Natural killer cell (primary cell): ENCODE measurements at places on chromosomes 11 and 22.
A peak's percentile ranks its signal among the peaks of the same experiment; 100 is the strongest.

- DNase-seq: no peak
These were observed 193.0 kb downstream of the MAML2 start for GRCh38 chr11:96149743-96150555.

DNA sequence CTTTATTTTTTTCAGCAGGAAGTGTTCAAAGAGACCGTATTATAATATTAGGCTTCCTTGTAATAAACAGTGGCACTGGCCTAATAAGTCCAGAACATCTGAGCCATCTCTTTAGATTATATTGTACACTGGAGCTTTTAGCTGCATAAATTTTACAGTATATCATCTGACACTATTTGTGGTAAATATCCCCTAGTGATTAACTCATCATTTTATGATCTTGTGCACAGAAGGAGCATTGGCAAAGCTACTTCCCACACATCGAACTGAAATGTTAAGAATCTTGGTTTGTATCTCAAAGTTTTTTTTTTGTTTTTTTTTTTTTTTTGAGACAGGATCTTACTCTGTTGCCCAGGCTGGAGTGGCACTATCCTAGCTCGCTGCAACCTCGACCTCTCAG, 162.7 kb downstream of the HIPK3 start:
- no peak for DNase-seq

DNA sequence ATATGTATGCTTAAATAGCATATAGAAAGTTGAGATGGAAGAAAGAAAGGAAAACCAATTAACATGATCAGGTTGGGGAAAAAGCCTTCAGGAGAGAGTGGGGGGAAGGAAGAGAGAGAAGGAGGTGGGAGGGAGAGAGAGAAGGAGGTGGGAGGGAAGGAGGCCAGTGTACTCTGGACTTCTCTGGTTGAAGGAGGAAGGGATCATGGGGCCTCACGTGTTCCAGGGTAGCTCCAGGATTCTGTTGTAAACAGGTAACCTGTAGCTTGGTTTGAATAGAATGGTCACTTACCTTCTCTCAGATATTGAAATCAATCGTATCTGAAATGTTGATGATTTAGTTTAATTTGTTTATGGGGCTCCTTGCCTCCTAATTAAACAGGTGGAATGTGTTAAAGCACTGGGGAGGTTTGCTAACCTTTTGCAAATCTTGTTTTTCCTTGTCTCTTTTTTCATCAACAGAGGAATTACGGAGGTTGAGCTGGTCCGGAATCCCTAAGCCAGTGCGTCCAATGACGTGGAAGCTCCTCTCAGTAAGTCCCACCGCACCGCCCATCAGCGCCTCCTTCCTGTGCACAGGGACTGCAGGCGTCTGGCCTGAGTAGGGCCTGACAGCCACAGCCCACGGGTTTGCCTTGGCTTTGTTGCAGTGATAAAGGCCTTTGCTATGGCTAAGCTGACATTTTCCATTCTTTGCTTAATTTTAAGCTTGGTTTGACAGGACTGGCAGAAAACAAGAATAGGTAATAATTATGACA, 115.9 kb downstream of the TBC1D22A start:
- no peak for DNase-seq

- no peak for DNase-seq
These were observed 23.4 kb upstream of the PIK3C2A start for GRCh38 chr11:17230867-17231851.

DNA sequence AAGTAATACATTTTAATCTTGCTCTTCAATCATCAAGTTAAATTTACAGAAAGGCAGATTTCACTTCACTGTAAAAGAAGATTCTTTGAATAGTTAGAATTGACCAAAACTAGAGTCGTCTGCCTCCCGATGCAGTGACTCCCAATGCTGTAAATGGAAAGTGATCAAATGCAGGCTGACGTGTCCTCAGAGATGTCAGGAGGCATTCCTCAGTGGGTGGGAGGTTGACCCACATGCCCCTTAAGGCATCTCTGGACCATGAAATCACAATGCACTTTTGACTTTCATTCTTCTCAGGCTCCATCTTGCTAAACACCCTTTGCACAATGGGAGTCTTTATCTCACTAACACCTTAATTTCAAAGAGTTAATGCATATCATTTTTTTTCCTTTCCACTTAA, 19.0 kb upstream of the CECR2 start:
- DNase-seq: no peak

GRCh38 chr11:111911563-111912401, at the start of gene CRYAB:
TSS of gene CRYAB (minus strand) at chr11:111911770. CDS start at chr11:111911724, 46 bp downstream.
- DNase-seq: no peak

- no peak for DNase-seq
These were observed 1.9 kb downstream of the REXO2 start for GRCh38 chr11:114440971-114441763.

GRCh38 chr11:88174709-88175568, at the start of gene RAB38:
TSS of gene RAB38 (minus strand) at chr11:88175443. CDS start at chr11:88175384, 59 bp downstream.
- peak; percentile 38 for DNase-seq
